Activated naive CD4-positive, alpha-beta T cell (primary cell): ENCODE measurements at places on chromosomes 4 and X.

DNA sequence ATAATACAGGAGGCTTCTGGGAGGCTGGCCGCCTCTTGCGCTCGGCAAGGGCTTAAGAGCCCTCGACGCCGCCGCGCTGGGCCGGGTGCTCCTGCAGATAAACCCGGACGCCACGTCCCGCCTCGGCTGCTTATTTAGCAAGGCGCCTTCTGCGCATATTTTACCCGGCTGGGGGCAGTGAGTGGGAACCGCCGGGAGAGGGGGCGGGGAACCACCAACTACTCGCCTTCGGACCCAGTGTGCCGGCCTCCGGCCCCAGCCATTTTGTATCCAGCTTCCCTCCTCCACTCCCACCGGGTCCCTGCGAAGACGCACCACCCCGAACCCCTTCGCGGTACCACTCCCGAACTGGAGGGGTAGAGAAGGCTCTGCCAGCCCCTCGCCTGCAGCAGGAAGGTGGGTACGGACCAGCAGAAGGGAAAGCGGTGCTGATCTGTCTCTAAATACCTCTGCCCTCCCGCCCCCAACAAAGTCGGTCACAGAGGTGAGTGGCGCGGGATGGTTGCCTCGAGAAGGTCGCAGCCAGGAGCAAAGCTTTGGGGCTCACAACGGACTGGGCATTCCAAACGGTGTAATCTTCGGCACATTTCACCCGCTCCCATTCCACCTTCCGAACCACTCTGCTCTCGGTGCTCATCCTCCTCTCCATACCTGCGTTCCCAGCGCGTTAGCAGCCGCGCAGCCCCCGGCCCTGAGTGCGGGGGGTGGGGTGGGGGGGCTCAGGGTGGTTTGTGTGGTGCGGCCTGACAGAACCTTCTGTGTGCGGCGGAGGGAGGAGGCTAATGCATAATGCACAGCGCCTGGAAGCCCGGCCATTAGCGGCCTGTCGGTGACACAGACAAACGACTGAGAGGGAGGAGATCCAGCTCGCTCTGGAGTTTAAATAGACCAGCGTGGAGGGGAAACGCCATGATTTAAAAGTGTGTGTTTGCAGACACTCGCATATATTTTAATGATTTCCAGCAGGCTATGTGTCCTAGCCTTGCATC lies 4.9 kb upstream of the BCOR start:
- DNase-seq = no peak

DNA sequence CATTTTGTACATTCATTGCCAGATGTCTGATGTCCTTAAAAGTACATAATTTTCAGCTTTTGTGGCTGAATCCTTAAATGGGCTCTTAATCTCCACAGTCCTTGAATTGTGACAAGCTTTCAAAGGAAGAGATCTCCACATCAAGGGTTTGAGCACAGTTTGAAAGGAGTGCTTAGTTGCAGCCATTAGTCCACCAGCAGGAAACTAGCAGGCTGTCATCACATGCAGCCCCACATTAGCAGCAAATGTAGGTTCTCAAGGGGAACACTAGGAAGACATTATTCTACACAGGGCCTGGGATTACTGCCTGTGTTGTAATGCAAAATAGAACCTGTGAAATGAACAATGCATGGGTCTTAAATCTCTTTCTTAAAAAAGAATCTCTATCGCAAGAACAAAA lies 173.2 kb downstream of the CBLL2 start:
- DNase-seq = no peak

DNA sequence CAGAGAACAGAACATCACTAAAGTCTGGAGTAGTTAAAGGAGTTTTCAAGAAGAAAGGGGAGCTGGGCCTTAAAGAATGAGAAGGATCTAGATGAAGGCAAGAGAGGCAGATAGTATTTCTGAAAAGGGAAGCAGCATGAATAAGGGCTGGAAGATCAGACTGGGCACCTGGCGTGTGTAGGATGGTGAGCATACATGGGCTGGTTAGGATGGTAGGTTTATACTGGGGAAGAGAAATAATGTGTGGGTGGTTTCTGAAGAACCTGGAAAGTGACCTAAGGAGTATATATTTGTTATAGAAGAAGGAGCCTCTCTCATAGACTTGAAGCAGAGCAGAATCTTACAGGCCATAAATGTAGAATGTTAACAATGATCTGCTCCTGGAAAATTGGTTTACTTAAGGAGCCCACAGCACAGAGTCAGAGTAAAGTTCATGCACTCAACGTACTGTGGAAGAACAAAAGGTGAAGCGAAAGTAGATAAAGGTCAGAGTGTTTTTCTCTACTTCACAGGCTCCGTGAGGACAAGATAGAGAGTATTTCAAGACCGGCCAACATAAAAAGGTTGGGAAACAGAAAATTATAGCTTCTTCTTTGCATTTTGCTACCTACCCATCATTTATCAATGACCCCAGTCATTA lies 35.8 kb downstream of the MBNL3 start:
- no peak for DNase-seq

- no peak for DNase-seq
Measured at GRCh38 chr4:98627531-98628257, 30.7 kb downstream of the TSPAN5 start.

GRCh38 chrX:147476008-147476407 lies 435.7 kb upstream of the FMR1 start:
- no peak for DNase-seq

DNA sequence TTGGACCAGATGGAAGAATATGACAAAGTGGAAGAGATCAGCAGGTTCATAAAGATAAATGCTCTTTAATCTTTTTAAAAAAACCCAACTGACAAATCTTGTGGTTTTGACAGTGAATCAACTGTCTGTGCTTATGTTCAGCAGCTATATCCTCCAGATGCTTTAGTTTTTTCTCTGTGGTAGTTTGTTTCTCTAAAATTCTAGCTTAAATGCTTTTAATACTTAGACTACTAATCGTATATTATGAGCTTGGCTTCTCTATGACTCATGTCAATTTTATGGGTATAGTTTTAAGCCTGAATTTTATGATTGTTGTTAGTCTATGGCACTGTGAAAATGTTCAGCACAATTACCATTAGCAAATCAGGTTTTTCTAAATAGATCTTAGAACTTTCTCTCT lies 12.9 kb downstream of the HHIP start:
- no peak for DNase-seq

DNA sequence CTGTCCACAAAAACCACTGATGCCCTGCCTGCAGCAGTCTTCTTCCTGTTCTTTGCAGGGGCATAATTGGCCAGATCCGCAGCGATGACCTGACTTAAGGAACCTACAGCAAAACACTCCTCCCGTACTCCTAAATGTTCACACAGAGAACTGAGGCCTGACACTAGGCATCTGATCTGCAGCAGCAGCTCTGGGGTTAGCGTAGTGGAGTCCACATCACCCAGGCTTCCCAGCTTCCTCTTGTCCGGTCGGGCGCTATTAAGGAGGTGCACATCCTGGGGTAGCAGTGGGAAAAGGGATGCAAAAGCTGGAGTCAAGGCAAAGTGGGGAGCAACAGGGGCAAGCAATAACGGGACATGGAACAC lies 758 bp downstream of the SCFD2 start:
- no peak for DNase-seq

DNA sequence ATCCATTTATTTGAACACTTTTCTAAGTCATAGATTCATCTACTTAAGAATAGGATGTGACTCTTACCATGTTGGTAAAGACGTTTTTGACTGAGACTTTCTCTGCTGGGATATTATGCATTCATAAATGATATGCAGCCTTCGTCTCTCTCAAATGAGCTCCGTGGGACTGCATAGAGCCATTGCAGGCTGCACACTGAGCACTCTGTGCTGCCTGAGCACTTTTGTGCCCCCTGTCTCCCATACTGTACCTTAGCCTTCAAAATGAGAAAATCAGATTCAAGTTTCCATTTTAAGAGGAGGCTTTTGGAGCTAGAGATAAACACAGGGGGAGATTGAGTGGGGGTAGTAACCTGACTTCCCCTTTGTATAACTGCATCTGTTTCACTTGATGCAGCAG lies 433.6 kb downstream of the ZIC3 start:
- DNase-seq = no peak

DNA sequence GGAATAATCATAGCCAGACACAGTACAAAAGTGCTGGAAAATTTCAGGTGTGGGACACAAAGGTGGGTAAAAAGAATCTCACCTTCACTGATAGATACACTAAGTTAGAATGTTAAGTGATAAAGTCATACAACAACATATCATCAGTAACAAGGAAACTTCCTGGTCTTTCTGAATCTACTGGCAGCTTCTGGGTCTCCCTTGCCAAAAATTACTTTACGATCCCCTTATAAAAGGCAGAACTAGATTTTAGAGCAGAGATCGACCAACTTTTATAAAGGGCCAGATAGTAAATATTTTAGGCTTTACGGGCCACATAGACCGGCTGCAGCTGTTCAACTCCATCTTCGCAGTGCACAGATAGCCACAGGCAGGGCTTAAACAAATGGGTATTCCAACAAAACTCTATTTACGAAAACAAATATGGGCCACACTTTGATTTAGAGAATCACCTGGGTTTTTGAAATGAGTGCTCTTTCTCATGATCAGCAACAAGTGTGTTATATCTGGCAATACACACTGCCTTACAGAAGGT lies 159.9 kb downstream of the AASDH start:
- DNase-seq = no peak

DNA sequence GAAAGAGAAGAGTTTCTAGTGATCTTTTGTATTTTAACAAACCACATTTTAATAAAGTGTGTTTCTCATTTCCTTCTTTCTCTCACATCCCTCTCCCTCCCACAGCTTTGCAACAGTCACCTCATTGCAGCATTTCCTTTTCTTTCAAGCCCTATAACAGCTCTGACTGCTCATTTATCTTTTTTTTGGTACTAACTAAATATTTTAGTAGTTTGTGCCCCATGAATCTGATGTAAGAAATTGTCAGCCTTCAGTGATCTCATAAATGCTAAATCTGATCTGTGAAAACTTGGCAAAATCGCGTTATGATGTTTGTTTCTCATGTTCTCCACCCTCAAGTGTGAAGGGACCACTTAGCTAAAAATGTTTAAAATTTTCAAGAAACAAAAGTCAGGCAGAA lies 258.5 kb upstream of the SLIT2 start:
- DNase-seq = no peak

- DNase-seq = no peak
Measured at GRCh38 chr4:37682701-37683401, 3.3 kb downstream of the RELL1 start.

GRCh38 chr4:124199755-124200154 lies 512.8 kb downstream of the ANKRD50 start:
- no peak for DNase-seq

- no peak for DNase-seq
Measured at GRCh38 chrX:136387951-136388502, 87.3 kb downstream of the ADGRG4 start.

DNA sequence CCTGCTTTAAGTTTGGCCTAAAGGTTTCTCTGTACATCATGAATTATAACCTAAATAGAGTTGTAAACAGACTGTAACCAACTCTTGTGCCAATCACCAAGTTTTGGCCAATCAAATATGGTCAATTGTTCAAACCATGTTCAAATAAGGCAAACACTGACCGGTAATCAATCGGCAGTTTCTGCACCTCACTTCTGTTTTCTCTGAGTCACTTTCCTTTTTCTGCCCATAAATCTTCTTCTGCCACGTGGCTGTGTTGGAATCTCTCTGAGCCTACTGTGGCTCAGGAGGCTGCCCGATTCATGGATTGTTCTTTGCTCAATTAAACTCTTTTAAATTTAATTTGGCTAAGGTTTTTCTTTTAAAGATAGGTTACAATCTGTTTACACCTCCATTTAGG lies 16.5 kb upstream of the ENPP6 start:
- no peak for DNase-seq

DNA sequence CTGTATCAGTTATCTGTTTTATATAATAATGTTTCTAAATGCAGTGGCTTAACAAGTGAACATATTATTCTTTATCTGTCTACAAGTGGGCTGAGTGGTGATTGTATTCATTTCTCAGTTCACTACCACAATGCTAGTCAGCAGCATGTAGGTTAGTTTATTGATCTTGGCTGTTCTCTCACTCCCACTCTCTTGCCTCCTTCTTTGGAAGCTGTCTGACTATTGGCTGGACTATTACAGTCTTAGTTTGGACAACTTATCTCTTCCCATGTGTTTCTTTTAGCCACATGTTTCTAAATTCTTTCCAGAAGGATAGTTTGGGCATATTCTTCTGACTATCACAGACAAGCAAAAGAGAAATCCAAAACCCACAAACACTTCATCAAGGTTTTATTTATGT lies 459.5 kb upstream of the AGA start:
- no peak for DNase-seq
